ENCODE measurements at places on chromosomes 2 and 18. TPM values are rescaled to one million over a fixed set of nuclear protein-coding genes. Genes with fewer than 3 reads are reported as not detected.

SETBP1 gene
- total RNA-seq, result 0.05 TPM

DNA sequence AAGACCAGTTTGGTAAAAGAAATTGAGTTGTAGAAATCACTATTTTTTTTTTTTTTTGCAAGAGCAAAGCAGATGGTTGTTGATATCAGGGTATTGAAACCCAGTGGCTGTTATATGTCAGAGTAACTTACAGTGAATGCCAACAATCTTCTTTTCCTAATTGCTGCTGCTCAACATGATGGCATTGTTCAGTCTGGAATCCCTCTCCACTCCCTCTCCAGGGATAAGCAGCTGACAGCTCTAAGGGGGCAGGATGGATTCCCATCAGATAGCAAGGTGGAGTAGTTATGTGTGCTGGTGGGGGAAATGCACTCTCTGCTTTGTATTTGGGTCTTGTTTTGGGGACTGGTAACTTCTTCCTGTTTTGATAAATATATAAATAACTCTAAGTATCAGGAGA, 200.0 kb downstream of the PIK3C3 start:
- no peak overlapping the region for H3K4me3 ChIP-seq
- DNase-seq, result no peak
- no peaks in the 10 kb centered on the region for H3K4me1 ChIP-seq

GRCh38 chr2:188068093-188068492, 223.6 kb upstream of the GULP1 start:
- H3K4me3 ChIP-seq, result no peak overlapping the region
- H3K36me3 ChIP-seq, result no peaks in the 10 kb centered on the region
- H3K4me1 ChIP-seq, result no peaks in the 10 kb centered on the region
- H3K27me3 ChIP-seq, result no peaks in the 10 kb centered on the region
- DNase-seq, result no peak

- no peak overlapping the region for H3K27ac ChIP-seq
- DNase-seq, result no peak
- no peaks in the 10 kb centered on the region for H3K4me1 ChIP-seq
- H3K27me3 ChIP-seq, result no peaks in the 10 kb centered on the region
- no peak overlapping the region for H3K4me3 ChIP-seq
- H3K36me3 ChIP-seq, result no peaks in the 10 kb centered on the region
Measured at GRCh38 chr2:98374286-98374685, 28.0 kb downstream of the CNGA3 start.

DNA sequence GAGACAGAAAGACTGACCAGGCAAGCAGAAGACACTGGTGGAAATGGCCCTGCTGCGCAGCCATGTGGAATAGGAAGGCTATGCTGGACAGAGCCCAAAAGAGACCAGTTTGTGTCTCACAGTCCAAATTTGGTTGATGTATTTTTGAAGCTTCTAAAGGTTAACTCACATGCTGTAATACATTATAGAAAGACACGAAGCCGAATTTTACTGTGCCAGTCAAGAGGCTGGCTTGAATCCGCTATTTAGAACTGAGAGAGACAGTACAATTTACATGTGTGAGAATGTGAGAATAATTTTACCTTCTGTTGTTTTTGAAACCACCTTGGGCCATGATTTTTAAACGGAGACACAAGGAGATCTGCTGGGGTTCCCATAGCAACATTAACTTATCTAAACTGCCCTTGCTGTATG, 113.6 kb downstream of the METTL8 start:
- no peak overlapping the region for H3K27ac ChIP-seq
- H3K27me3 ChIP-seq, result no peaks in the 10 kb centered on the region
- H3K4me3 ChIP-seq, result no peak overlapping the region

- no peak overlapping the region for H3K27ac ChIP-seq
- no peak for DNase-seq
- H3K27me3 ChIP-seq, result no peaks in the 10 kb centered on the region
- H3K4me1 ChIP-seq, result no peaks in the 10 kb centered on the region
Measured at GRCh38 chr2:127614246-127614645, 31.7 kb upstream of the GPR17 start.
